ENCODE measurements at places on chromosomes 6 and 20.

GRCh38 chr20:19815553-19815991 lies 57.5 kb downstream of the RIN2 start:
- peak; percentile 68 for DNase-seq

DNA sequence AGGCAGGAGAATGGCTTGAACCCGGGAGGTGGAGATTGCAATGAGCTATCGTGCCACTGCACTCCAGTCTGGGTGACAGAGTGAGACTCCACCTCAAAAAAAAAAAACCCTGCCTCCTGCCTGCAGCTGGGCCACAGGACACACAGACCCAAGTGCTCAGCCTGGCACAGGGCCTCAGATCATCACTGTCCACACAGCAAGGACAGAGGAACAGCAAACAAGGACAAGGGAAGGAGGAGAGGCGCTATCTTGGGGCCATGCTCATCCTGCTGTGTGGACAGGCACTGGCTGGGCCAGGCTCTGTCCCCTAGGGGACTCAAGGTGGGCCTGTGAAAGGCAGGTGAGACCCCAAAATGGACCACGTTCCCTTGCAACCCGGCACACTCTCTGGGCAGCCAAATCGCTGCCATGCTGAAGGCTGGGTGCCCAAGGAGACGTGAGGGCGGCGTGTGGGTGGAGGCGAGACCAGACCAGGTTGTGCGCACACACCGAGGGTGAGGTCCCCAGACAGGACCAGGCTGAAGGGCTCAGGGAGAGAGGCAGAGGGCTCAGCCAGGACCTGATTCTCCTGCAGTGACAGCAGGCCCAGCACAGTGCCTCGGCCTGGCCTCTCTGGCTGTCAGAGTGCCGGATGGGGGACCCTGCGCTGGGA lies 9.1 kb downstream of the UCKL1 start:
- DNase-seq: no peak

GRCh38 chr6:36139991-36140710 lies 9.8 kb downstream of the MAPK13 start:
- DNase-seq: no peak

GRCh38 chr6:118830691-118831090 lies 63.3 kb upstream of the ASF1A start:
- DNase-seq: no peak

DNA sequence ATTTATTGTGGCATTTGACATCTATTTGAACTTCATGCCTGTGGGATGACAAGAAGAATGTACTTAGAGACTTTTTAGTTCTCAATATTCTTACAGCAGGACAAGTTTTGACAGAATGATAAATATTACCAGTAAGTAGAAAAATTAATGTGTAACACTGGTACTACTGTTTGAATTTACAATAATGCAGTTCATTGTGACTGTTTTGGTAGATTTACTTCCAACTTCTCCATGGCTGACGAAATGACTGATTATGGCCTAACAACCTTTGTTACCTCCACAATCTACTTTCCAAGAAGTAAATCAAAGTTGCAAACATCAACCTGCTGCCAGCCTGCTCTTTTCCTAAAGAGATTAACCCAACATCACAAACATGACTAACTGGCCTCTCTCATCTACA lies 38.5 kb downstream of the PAK5 start:
- DNase-seq: no peak

DNA sequence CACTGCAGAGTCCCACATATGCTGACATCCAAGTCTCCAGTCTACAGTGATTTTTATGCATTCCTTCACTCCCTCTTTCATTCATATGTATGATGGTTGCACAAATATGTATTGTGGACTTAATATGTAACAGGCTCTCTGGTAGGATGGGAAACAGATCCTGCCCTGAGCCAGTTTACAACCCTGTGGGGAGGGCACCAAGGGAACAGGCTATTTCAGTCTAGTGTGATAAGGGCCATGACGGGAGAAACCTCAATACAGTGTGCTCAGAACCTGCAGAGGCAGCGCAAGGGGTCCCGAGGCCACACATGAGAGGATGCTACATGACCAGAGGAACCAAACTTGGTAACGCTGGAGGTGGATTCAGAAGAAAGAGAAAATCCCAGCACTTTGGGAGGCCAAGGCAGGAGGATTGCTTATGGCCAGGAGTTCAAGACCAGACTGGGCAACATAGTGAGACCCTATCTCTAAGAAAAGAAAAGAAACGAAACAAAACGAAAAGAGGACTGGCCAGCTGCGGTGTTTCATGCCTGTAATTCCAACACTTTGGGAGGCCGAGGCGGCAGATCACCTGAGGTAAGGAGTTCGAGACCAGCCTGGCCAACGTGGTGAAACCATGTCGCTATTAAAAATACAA lies 249.8 kb upstream of the JARID2 start:
- no peak for DNase-seq

DNA sequence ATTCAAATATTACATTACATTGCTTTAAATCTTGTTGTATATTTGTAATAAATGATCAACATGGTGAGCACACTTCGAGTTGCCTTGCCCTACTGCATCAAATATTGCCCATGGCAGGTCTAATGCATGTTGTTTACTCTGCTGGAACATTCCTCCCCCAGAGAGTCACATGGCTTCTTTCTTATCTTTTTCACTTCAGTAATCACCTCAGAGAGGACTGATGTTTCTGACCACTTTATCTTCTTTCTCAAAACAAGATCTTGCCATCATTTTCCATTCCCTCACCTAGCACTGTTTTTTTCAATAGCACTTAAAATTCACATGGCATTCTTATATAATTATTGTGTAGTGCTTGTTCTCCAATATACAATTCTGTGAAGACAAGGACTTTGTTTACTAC lies 243.5 kb upstream of the THEMIS start:
- DNase-seq: no peak

DNA sequence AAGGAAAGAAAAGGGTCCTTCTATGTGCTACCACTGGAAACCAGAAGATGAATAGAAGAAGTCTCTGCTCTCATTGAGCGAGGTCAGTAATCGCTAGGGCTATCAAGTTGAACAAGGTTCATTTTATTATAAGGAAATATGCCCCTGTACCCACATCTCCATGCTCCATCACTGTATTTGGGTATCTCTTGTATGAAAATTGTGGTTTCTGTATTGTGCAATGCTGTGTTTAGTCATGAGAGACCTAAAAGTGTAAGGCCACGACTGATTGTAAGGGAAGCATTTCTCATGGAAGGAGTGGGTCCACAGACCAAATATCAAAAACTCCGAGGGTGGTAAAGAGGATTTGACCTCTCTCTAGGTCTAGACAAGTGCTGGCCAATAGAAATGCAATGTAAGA lies 3.6 kb upstream of the HS3ST5 start:
- DNase-seq: no peak

DNA sequence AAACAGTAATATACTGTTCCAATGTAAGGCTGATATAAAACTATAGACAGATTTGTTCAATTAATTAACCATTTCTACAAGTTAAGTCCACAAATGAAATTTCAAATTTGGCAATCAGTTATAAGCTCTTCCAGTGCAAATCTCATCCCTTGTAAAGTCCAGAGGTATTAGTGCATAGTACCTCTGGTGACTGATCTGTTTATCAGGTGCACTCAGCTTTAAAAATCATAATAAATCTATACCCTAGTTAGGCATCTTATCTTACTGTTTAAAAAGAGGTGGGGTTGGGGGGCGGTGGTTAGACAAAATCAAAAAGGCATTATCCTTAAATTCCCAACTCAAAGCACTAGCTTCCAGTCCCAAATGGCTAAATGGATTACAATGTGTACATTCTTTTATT lies 2.9 kb downstream of the FBXO30 start:
- no peak for DNase-seq

DNA sequence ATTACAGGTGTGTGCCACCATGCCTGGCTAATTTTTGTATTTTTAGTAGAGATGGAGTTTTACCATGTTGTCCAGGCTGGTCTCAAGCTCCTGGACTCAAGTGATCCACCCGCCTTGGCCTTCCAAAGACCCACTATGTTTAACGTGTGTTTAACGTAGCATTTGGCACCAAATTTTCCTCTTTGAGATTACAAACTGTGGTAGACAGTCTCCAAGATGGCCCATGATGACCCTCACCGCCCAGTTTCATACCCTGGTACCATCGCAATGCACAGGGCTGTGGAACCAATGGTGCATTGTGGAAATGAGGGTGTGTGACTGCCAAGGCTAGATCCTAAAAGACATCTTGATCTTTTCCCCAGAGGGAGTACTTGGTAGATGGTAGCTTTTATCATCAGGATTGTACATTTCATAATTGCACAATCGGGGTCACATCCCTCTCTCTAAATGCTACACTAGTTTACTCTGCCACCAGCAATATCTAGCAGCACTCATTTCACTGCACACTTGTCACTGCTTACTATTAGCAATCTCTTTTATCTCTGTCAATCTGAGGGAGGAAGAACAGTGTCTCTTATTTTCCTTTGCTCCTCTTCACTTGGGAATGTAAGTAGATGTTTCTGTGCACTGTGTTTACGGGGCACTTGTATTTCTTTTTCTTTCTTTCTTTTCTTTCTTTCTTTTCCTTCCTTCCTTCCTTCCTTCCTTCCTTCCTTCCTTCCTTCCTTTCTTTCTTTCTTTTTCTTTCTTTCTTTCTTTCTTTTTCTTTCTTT lies 96.9 kb downstream of the NOL4L start:
- no peak for DNase-seq

DNA sequence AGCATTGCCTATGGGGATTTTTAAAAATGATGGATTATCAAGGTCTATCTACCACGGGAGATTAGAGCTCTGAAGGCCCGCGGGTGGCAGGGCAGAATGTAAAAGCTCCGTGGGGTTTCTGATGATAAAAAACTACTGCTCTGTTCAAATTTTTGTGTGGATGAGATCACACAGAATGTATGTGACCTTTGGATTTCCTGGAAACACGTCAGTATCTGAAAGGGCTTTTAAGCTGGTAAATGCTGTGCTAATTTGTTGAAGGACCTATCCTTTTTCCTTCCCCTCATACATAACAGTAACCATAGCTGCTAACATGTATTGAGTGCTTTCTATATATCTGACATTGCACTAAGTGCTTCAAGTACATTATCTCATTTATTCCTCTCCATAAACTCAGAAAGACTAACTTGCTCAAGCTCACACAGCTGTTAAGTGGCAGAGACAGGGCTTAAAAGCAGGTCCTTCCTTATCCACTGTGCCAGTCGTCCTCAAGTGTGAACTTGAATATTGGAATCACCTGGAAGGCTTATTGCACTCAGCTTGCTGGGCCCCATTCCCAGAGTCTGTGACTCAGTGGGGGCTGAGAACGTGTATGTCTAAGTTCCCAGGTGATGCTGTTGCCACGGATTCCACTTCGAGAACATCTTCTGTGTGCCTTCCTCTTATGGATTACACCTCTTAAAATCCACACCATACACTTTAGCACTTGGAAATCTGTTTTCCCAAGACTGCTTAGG lies 1.9 kb upstream of the TMEM242 start:
- no peak for DNase-seq

GRCh38 chr20:58708246-58708931 lies 15.8 kb downstream of the NPEPL1 start:
- peak; percentile 54 for DNase-seq

DNA sequence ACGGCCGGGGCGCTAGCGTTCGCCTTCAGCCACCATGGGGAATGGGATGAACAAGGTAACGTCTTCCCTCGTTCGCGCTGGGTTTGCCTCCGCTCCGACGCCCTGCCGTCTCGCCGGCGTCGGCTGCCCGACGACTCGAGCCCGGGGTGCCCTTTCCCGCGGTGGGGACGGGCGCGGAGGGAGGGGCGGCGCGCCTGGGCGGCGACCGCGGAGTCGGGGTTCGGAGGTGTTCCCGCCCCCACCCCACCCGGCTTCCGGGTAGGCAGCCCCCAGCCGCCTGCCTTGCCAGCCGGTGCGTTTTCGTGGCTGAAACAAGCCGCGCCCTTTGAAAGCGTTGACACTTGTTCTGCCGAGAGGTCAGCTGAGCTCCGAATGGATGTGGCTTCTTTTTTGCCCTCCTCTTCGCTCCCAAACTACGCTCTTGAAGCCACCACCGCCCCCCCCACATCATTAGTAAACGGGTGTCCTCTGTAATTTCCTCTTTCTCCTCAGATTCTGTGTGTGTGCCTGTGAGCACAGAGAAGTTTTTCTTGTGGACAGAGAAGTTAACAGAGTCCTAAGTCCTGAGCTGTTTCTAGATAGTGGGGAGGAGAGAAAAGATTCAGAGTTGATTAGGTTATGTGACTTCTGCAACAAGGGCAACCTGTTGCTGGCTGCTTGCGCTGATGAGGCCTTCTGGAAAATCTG lies 362 bp downstream of the DUSP22 start:
- peak; percentile 73 for DNase-seq

- no peak for DNase-seq
These were observed 124.4 kb downstream of the TRMT11 start for GRCh38 chr6:126110512-126111270.

DNA sequence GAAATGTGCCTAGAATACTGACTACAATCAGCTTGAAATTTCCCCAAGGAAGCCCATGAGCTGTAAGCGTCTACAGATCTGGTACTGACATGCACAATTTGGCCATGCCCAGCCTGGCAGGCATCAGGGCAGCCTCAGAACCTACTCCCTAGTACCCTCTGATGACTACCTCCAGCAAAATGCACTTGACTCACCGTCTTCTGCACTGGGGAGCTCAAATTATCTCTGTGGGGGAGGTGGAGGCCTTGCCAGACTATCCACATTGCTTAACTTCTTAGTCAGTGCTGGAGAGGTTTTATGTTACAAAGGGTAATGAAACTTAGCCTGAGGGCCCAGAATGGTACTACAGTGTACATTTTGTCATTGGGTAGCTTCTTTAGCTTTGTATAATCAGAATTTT lies 126.0 kb upstream of the ADGRF1 start:
- no peak for DNase-seq

DNA sequence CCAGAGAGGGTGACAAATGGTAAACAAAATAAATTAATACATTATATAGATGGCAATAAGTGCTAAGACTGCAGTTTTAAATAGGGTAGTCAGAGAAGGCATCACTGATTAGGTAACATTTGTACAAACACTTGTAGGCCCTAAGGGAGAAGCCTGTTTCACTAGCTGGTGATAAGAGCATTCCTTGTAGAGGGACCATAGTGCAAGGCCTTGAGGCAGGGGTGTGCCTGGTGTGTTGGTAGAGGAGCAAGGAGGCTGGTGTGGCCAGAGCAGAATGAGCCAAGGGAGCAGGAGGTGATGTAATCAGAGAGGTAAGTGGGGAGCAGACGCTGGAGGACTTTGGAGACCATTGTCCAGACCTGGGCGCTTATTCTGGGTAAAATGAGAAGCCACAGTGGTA lies 70.7 kb downstream of the ANKRD6 start:
- no peak for DNase-seq

- no peak for DNase-seq
These were observed 13.8 kb upstream of the DST start for GRCh38 chr6:56656466-56656865.

GRCh38 chr6:155287762-155288161 lies 23.9 kb downstream of the CLDN20 start:
- no peak for DNase-seq

DNA sequence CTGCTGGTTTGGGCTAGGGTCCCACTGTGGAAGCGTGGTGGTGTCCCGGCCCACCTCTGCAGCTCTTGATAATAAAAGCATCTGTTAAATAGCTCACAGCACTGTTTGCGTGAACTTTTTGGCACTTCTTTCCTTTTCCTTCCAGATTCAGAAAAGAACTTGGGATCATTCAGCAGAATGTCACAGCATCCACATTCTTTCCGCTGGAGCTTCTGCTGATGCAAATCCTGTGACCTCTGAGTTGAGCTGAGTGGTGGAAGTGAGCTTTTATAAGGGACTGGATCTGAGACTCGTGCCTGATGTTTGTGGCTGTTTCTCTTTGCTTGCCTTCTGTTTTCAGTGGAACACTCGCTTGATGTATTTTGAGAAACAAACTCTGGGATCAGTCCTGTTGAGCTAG lies 3.9 kb downstream of the OSBPL2 start:
- DNase-seq: no peak

- DNase-seq: no peak
These were observed 782 bp upstream of the FOXA2 start for GRCh38 chr20:22584922-22585785.

GRCh38 chr6:166623318-166623717 lies 3.7 kb downstream of the RPS6KA2 start:
- no peak for DNase-seq
